C1 segment of cervical spinal cord (tissue), 14 donors: ENCODE measurements at places on chromosomes 3 and 15.

DNA sequence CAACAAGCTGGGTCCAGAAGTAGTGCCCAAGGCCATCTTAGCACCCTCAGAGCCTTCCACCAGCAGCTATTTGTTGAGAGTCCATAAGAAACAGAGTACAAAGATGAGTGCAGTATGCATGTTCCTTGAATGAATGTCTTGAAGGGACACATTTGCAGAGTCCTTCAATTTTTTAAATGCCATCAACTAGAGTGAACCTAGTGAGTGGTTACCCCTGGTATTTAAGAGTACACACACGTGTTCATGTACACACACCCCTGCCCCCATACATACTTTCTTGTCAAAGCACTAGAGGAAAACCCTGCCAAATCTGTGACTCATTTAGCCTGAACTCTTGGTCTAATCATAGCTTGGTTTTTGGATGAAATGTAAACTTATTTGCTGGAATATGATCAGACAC, 84.5 kb upstream of the GALNT15 start:
- no peak for DNase-seq

- no peak for DNase-seq
Measured at GRCh38 chr3:54206874-54207273, 84.5 kb downstream of the CACNA2D3 start.

GRCh38 chr15:91061997-91062396, 38.1 kb upstream of the SV2B start:
- DNase-seq, result no peak

DNA sequence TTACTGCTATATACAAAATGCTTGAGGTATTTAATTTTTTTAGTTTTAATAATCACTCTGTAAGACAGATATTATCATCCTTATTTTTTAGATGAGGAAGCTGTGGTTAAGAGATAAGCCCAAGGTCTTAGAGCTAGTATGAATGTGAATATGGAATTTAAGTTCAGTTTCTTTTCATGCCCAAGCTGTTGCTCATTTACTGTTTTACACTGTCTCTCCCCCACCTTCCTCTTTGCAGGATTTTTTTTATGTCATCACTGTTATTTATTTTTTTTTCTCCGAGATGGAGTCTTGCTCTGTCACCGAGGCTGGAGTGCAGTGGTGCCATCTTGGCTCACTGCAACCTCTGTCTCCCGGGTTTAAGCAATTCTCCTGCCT, 22.5 kb downstream of the MAP2K5 start:
- DNase-seq, result no peak

- no peak for DNase-seq
Measured at GRCh38 chr15:68428431-68428940, 3.5 kb downstream of the ITGA11 start.

DNA sequence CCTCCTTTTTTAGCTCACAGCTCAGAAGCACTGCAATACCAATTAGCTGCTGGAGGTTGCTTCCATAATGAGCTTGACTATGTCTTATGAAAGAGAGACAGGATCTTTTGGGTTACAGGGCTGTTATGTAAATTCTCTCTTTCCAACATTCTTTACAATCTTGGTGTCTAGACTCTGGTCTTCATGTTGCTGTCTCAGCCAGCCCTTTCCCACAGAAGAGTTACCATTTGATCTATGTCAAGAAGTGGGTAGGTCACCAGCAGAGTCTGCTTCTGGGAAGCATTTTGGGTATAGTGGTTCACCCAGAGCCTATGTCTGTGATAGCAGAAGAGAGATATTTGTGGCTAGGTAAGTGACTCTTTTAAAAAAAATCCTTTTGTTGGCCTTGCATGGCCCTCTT, 234.5 kb downstream of the SATB1 start:
- no peak for DNase-seq

DNA sequence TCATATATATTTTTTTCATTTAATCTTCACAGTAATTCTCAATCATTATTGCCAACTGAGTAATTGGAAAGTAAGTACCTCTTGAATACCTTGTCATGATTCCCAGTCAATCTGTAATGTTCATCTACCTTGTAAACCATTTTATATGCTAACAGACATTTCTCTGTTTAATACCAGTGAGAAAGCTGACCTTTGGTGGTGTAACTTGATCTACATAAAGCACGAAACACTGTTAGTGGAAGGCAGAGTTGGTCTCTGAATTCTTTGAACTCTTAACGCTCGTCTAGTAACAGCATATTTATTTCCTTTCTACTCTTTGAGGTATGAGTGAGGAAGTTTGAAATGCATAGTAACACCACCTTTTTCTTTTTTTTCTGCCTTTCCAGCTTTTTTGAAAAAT, 59.5 kb downstream of the SLC25A26 start:
- DNase-seq, result no peak

DNA sequence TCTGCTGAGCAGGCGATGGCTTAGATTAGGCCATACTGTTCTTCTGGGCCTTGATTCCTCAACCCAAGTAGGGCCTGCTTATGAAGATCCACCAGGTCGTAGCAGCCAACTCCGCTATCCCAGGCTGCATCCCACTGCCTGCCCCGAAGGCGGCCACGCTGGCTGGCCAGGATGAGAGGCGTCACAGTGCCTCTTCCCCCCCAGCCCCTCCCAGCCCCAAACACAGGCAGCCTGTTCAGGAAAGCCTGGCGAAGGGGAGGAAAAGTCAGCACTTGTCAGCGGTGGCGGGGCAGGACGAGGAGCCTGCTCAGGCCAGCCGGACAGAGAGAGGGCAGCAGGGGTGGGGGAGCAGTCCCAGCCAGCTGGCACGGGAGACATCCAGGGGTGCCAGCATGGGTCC, 11.2 kb downstream of the PTH1R start:
- peak; percentile 47 for DNase-seq

DNA sequence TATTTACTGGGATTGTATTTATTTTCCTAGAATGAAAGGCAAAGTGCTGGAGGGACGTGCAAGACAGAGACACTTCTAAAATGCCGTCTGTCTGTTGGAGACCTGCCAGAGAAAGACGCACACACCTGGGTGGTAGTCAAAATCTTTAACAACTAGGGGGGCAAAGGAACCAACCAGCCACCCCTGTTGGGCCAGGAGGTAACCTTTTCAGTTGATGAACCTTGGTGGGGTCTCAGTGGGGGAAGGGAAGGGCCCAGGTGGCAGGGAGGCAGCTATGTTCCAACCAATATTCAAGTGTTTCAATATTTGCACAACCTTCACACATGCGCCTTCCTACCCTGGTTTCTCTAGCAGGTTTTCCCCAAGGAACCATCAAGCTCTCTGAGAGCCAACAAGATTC, 99.0 kb downstream of the MEGF11 start:
- no peak for DNase-seq

- no peak for DNase-seq
Measured at GRCh38 chr15:101371519-101371918, 76.5 kb upstream of the SNRPA1 start.

- no peak for DNase-seq
Measured at GRCh38 chr3:124696006-124696405, 34.2 kb upstream of the UMPS start.

DNA sequence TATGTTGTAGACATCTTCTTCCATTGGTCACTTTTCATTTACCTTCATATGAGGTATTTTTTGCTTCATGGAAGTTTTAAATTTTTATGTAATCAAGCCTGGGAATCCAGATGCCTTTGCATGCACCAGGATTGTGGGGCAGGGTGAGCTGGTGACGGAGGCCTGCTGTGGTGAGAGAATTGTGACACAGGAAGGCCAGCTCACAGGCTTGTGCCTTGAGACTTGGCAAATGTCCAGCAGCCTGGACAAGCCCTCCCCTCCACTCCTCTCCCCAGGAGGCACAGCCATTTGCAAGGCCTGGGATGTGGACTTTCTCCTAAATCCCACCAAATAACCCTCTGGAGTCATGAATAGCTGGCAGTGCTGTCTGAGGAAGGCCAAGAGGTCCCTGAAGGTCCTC, 67.4 kb downstream of the RHCG start:
- no peak for DNase-seq

- DNase-seq, result no peak
Measured at GRCh38 chr3:124459678-124460077, 270.6 kb upstream of the UMPS start.

DNA sequence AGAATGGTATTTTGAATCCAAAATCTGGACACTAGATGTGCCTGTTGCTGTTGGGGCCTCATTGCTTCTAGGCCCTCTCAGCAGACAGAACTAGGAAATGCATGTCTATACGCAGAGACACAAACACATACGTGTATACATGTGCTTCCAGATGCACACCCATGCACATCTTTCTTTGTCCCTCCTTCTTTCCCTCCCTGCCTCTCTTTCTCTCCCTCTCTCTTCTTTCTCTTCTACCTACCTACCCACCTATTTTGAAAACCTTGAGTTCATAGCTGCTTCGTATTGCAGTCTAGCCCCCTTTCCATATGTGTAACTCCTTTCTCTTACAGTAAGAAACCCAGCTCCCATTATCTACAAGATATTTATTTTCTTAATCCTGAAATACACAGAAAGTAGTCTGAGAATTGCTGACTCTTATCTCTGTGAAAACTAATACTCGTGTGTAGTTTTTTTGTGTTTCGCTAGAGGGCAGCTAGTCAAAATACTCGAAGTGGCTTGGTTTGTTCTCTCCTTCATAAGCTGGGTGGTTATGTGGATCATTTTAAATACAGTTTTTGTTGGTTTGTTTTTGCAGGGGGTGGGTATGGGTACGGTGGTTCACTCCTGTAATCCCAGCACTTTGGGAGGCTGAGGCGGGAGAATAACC, 18.5 kb downstream of the RPL32 start:
- DNase-seq, result no peak

DNA sequence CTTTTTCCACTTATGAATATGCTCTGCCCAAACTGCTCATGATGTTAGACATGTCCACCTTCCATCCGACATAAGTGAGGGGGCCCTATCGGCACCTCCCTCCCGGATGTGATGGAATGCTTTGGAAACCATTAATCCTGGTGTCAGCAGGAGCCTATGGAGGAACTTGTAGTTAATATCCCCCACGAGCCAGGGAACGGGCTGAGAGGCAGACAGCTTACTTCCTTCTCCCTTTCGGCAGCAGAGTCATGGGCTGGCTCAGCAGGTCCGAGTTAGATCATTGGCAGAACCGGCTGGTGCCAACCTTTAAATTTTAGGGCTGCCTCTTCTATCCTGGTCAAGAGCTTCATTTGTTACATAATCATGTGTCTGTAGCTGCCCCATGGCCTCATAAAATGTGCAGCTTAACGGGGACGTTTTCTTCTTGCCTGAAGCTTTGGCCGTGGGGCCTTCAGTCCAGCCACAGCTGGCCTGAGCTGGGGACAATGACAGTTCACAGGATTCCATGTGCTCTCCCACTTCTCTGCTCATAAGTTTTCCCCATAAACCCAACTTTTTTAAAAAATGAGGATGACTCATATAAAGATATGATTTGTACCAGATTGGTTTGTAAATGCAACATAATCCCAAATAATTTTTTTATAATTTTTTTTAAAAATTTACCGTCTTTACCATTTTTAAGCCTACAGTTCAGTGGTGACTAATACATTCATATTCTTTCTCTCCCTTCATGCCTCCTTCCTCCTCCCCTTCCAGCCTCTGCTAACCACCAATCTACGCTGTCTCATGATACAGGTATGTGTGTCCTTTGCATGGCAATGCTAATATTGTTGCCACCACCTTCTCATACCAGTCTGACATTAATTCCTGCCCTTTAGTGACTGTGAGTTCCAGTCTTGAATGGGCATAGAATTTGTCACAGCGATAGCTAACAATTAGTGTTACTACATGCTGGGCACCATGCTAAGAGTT, 62.2 kb upstream of the RGMA start:
- no peak for DNase-seq

GRCh38 chr3:193620057-193620456, 27.0 kb downstream of the OPA1 start:
- no peak for DNase-seq

DNA sequence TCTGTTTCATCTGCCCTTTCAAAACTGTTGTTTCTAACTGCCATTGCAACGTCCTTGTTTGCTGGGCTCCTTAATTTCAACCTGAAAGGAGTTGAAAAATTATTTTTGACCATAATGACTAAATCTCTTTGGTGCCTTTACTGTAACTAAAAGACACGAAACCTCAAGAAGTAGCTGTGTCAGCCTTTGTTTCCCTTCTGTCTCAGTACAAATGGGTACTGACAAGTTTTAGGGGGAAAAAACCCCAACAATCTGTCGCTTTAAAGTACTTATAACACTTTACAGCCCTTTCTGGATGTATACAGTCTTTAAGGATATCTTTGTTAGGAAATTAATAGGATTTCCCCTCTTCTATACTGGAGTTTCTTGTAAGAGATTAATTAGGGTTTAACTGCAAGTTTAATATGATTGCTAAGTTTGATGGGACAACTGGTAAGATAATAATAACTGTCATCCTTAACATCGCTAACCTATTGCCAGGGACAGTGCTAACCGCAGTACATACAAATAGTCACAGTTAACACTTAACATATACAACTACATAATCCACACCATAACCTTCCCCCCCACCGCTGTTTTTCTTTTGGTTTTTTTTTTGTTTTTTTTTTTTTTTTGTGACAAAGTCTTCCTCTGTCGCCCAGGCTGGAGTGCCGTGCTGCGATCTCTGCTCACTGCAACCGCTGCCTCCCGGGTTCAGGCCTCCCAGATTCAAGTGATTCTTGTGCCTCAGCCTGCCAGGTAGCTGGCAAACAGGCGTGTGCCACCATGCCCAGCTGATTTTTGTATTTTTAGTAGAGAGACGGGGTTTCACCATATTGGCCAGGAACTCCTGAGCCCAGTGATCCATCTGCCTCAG, 1.7 kb downstream of the GXYLT2 start:
- no peak for DNase-seq

- peak; percentile 10 for DNase-seq
Measured at GRCh38 chr3:78969483-78969882, 798.3 kb downstream of the ROBO1 start.

GRCh38 chr3:125090649-125091048, 34.9 kb upstream of the HEG1 start:
- DNase-seq, result no peak

GRCh38 chr3:4501437-4501836, 8.3 kb downstream of the ITPR1 start:
- no peak for DNase-seq

DNA sequence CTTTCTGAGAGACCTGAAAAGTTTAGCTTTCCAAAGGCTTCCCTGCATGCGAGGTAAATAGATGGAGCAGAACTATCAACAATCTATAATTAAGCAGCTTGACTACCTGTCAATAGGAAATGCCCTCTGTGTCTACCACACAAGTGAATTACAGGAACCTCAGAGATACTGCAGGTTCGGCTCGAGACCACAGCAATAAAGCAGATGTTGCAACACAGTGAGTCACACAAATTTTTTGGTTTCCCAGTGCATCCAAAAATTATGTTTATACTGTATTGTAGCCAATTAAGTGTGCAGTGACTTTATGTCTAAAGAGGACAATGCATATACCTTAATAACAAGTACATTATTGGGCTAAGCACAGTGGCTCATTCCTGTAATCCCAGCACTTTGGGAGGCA, 252.0 kb downstream of the UBE2E2 start:
- DNase-seq, result no peak

- DNase-seq, result no peak
Measured at GRCh38 chr3:177820683-177821316, 623.5 kb upstream of the TBL1XR1 start.

GRCh38 chr3:141123677-141124410, 72.7 kb downstream of the SPSB4 start:
- DNase-seq, result peak; percentile 15

- DNase-seq, result no peak
Measured at GRCh38 chr3:156498307-156498706, 56.6 kb downstream of the SSR3 start.
